Naive B cell (primary cell): ENCODE measurements at places on chromosomes 4 and X. TPM values are rescaled to one million over a fixed set of nuclear protein-coding genes. Genes with fewer than 3 reads are reported as not detected.

The HTT gene
- polyA plus RNA-seq = 8.7 TPM

The CORIN gene
- 0.05 TPM for polyA plus RNA-seq

The GBA3 gene
- not detected for polyA plus RNA-seq

DNA sequence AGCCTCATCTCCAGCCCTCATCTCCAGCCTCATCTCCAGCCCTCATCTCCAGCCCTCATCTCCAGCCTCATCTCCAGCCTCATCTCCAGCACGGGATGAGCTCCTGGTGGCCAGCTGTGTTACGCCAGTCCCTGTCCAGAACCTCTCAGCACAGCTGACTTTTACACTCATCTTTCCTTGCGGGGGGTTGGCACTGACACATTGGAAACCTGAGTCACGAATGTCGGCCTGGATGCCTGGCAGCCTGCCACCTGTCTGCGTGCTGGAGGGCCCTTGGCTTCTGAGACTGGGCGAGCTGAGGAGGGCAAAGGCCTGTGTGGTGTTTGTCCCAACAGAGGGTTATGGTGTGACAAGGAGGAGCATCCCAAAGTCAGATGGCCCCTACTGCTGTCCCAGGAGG lies 66.1 kb upstream of the HGFAC start:
- DNase-seq = no peak

DNA sequence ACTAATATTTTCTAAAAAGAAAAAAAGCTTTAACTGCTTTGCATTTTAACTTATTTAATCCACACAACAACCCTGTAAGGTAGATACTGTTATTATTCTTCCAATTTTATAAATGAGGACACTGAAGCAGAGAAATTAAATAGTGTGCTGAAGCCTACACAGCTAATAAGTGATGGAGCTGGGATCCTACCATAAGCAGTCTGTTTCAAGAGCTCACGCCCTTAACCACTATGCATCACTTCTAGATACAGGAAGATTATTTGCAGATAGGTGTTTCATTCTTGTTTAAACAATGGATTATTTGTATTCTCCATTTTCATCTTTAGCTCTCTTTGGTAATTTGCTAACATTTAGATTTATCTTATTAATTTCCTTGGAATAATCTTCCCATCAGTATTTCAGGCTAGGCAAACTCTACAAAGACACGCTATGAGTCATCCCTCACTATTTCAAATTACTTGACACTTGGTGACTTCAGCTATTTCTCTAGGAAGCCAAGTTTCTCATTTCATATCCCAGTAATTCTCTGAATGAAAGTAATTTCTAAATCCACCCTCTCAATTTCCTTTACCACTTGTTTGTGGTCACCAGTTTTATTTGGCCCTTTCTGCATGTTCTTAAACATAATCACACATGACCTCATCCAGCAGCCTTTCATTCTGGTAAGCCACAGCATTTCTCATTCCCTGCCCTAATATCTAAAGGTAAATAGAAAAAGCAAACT lies 67.3 kb downstream of the ASB9 start:
- no peak for DNase-seq

DNA sequence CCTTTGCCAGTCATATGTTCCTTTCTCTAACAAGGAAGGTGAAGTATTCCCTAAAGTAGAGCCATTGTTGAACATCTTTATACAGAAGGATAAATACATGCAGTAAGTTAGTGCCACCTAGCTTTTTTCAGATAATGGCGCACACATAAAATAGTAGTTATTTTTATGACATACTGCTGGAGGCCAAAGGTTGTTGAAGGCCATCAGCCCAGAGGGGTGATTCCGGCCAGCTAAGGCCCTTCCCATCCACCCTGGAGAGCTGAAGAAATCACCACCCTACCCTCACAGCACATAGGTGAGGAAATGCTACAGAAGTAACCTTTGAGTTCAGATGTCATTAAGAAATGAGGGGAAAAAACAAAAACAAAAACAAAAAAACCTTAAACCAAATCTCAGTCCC lies 102.2 kb upstream of the MAP3K15 start:
- no peak for DNase-seq

DNA sequence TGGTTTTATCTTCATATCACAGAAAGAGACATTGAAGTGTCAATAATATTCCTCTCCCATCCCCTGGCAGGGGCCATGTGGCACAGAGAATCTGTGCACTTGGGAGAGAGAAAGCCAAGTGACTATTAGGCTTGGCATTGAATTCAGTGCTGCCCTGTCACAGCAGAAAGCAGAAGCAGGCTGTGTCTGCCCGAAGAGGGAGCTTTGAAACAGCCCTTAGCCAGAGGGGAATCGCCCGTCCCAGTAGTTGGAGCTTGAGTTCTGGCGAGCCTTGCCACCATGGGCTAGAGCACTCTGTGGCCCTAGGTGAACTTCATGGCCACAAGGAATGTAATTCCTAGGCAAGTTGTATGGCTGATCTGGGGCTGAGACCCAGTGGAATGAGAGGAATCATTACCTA lies 282.5 kb upstream of the PCDH10 start:
- DNase-seq = no peak
